ENCODE measurements at places on chromosomes 16 and 17.

- no peak for DNase-seq
Measured at GRCh38 chr17:19905502-19905901, 37.8 kb upstream of the ULK2 start.

GRCh38 chr16:13351181-13351580 lies 449.8 kb downstream of the SHISA9 start:
- no peak for DNase-seq

DNA sequence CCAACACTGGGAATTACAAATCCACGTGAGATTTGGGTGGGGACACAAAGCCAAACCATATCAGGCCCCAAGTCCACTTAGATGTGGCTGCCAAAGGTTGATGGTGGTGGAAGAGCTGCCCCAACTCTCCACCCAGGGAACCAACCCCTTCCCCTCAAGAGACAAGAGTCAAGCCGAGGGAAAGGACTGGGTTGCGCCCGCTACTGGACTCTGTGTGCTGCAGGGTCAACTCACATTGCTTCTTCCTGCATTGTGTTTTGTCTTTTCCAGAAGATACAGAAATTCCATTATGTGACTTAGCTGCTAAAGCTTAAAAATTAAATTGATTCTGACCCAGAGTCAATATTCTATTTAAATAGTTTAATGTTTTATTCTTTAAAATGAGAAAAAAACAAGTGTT lies 58.5 kb downstream of the ADAMTS18 start:
- no peak for DNase-seq

DNA sequence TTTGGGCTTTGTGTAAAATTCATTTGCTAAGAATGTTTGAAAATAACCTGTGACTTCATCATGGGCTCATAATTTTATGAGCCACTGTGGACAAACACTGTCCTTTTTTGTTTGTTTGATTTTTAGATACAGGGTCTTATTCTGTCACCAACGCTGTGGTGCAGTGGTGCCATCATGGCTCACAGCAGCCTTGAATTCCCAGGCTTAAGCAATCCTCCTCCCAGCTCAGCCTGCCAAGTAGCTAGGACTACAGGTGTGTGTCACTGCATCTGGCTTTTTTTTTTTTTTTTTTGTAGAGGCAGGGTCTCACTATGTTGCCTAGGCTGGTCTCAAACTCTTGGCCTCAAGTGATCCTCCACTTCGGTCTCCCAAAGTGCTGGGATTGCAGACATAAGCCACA lies 8.3 kb downstream of the TEX2 start:
- DNase-seq: no peak

DNA sequence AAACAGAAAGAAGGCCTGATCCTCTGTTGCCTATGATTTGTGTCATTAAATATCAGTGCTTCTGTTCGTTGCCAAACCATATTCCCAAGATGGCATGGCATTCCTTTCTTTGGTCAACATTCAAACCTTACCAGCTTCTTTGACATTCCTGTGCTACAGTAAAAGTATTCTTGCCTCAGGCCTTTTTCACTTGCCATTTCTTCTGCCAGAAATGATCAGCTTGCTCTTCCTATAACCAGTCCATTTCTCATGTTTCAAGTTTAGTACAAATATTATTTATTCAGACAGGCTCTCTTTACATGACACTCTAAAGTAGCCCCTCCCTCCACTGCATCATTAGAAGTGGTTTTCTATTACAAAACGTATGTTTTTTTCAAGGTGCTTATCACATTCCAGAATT lies 278.3 kb downstream of the KCNJ2 start:
- DNase-seq: no peak

- DNase-seq: no peak
Measured at GRCh38 chr16:49528866-49529288, 155.3 kb downstream of the C16orf78 start.

DNA sequence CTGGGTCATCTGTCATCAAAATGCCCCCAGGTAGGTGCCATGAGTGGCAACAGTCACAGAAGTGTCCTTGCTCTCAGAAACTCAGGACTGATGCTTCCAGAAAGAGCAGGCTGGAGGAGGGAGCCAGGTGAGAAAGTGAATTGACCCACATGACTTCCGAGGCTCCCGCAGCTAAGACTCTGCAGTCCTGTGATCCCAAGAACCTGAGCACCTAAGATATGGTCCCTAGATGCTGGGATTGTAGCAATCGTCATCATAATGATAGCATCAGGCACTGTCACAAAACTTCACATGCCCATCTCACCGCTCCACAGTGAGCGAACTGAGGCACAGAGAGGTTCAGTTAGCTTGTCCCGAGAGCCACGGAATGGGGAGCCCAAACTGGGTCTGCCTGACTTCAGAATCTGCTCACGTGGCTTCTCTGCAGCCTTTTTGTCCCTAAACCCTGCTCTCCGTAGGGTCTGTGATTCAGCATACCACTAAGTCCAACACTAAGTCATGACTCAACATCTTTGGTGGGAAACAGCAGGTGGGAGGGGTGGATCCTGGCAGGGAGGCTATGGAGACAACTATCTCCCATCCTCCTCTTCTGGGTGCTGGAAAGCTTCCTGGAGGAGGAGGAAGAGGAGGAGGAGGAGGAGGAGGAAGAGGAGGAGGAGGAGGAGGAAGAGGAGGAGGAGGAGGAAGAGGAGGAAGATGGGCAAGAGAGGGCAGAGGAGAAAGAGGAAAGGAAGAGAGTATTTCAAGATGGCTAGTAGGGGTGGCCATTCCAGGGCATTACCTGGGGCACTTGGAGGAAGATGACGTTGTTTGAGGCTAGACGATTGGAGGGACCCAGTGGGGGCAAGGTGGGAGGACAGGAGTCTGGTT lies 55.5 kb upstream of the DLX4 start:
- no peak for DNase-seq

DNA sequence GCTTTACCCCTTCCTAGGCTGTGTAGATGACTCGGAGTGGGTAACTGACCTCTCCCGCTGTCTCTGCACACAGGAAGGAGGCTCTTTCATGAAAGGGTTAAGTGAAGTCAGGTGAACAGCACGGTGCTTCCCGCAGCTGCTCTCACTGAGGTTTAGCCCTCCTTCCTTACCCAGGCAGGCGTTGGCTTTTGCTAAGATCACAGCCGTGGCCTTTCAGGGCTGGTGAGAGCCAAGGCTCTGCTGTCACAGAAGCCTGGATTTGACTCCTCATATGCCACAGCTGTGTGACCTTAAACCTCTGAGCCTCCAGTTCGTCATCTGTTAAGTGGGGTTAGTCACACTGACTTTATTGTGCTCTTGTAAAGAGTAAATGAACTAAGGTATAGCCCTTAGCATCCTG lies 90.9 kb upstream of the PLCG2 start:
- no peak for DNase-seq

- DNase-seq: no peak
Measured at GRCh38 chr17:34386343-34386696, 23.3 kb upstream of the CCL1 start.

DNA sequence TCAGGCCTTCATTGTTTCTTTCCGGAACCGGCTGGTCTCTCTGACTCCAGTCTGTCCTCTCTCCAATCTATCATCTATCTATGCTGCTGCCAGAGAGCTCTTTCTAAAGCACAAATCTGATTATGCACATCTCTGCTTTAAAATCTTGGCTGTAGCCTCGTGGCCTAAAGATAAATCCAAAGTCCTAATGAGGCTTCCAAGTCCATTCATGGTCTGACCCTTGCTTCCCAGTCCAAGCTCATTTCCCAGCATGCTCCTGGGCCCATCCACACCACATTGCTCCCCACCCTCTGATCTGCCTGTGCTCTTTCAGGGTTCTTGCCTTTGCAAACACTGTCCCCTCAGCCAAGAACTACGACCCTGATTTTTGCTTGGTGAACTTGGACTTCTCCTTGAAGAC lies 21.5 kb upstream of the PHB1 start:
- DNase-seq: no peak

GRCh38 chr16:57166451-57166850 lies 19.4 kb downstream of the PSME3IP1 start:
- no peak for DNase-seq

DNA sequence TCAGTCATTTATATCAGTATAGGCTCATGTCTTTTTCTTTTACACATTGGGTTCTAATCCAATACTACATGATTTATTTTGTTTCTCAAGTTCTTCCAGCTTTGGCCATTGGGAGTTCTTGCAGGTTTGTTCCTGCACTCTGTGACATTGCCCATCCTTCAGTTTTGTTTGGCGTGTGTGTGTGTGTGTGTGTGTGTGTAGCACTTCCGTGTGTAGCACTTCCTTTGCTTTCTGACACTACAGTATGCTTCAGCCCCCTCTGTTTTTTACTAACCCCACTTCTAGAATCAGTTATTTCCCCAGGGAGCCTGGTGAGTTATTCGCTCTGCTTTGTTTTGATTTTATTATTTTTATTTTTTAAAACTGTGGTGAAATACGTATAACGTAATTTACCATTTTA lies 75.6 kb upstream of the LGALS9 start:
- DNase-seq: no peak

DNA sequence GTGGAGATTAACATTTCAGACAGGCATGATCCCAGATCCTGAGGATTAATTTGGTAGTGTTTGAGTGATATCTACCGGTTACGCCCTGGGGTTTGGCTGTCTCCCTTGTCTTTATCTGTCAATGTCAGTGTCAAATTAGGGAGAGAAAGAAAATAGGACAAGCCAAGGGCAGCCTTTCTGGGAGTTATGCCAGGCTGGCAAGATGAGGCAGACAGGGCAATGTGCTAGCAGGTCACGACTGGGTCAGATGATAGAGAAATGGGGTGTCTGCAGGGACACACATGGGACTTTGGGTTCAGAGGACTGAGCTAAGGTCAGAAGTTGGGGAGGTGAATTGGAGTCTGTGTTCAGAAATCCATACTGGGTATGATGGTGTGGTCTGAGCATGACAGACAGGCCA lies 27.4 kb upstream of the LYRM9 start:
- no peak for DNase-seq

DNA sequence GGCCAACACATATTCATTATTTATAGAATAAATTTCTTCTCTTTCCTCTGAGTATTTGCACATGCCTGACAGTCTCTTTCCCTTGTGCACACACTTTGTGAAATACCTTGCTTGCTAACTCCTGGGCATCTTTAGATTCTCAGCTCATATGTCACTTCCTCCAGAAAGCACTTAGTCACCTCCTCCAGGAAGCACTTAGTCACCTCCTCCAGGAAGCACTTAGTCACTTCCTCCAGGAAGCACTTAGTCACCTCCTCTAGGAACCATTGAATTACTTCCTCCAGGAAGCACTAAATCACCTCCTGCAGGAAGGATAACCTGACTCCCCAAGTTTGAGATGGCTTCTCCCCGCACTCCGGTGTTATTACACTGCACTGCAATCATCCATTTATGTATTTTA lies 462.5 kb upstream of the EEF2KMT start:
- DNase-seq: no peak

DNA sequence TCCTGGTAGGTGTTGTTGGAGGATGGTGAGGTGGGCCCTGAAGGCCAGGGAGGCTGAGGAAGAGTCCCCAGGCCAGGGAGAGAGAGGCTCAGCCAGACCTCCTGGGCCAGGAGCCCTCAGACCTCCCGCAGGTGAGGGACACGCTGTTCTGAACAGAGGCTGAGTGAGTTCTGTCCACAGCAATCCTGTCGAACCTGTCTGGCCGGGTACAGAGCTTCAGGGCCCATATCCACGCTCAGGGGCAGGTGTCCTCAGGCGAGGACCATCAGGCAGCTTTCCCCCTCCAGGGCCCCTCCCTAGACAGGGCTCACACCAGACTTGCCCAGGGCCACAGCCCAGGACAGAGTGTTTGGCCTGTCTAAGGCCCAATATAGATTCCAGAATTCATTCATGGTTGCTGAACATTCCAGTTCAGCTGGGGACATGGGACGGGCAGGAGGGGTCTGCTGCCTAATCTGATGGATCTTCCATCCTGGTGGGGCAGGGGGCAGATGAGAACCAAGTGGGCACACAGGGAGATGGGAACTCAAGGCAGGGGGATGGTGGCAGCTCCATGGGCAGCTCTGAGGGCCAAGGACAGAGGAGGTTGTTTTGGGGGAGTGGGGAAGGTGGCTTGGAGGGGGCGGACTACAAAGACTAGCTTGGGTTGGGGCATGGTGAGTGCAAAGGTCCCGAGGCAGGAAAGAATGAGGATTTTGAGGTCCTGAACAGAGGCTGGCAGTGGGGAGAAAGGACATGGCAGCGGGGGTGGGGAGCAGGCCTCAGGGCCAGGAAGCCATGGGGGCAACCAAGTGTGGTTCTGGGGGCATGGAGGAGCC lies 23.4 kb upstream of the MPRIP start:
- no peak for DNase-seq

- DNase-seq: no peak
Measured at GRCh38 chr16:62190426-62190825, 154.2 kb upstream of the CDH8 start.

GRCh38 chr17:5210614-5211252 lies 19.1 kb upstream of the ZNF594 start:
- DNase-seq: no peak

GRCh38 chr16:75495076-75495674 lies at the start of gene CHST6:
TSS of gene CHST6 (minus strand) at chr16:75495441. CDS start at chr16:75479828, 15,613 bp downstream.
- no peak for DNase-seq

GRCh38 chr17:6483507-6483906 lies 39.3 kb downstream of the PIMREG start:
- no peak for DNase-seq

GRCh38 chr16:73747328-73747727 lies 549.3 kb upstream of the PSMD7 start:
- no peak for DNase-seq

DNA sequence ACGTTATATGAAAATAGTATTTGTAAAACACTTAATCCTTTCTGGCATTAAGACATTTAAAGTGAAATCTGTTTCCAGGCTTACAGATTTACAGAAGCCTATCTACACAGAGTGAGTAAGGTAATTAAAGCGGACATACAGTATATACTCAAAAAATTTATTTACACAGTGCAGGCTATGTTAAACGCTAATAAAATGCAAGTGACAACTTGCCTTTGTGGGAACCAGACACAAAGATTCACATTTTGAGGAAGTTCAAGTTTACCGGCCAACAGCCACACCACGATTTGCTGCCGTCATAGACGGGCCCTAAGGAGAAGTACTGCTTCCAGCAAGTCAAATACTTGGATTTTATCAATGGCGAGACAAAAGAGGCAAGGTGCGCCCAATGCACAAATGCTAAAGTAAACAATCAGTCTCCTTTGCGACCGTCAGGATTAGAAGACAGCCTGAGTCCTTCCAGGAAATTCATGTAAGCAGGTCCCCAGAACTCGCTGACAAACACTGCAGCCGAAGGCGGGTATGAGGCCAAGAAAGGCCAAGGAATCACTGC lies 801 bp downstream of the VPS35 start:
- no peak for DNase-seq

GRCh38 chr16:84761448-84762368 lies 58.1 kb upstream of the CRISPLD2 start:
- DNase-seq: no peak

DNA sequence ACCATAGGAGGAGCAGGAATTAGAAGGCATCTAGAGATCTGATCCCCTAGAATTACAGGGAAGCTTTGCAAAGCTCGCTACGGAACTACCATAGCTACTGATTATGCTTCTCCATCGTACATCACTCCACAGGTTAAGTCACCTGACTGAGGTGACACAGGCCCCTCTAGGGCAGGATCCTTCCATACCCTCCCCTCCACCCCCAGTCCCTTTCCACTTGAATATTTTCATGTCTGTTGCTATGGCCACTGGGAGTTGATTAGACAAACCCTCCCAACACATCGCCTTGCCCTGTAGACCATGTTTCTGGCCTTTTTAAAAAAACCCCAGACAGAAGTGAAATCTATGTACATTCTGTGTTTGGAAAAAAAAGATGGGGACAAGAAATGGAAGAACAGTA lies 287.1 kb downstream of the SOX9 start:
- no peak for DNase-seq

- DNase-seq: no peak
Measured at GRCh38 chr17:43416998-43417890, 18.5 kb downstream of the ARL4D start.
